ENCODE measurements at places on chromosomes 2 and 18.

- no peak for DNase-seq
These were observed 176.3 kb downstream of the AGPS start for GRCh38 chr2:177568893-177569292.

- no peak for DNase-seq
These were observed 52.6 kb upstream of the SMAD2 start for GRCh38 chr18:47983055-47983454.

DNA sequence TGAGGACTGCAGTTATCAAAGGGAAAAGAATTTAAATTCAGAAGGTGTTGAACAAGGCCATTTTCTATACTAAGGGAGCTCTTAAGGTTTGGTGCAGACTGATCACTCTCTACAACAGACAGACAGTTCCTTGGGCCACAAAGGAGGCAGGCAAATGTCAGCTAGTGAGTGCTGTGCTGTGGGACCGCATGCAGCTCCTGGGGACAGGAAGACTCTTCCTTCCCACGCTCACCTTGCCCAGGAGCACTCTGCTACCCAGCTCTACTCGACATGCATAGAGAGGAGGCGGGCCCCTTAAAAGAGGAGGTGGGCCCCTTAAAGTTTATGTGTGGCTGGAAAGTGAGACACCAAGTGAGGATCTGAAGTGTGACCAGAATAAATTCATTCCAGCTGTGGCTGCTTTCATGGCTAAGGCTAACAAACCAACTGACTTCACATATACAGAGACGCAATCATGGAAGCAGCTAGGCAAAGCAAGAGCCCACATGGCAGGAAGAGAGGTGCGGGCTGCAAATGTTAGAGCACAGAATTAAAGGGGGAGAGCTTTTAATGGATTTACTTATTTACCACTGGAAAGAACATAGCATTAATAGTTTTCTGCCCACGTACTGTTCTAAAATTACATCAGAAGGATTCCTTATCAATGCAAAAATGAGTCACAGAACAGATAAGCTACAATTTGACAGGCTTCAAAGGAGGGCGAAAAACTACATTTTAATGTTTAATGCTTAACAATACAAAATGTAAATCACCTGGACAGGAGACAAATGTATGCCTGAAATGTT lies 101.4 kb upstream of the RNU4ATAC start:
- no peak for DNase-seq

DNA sequence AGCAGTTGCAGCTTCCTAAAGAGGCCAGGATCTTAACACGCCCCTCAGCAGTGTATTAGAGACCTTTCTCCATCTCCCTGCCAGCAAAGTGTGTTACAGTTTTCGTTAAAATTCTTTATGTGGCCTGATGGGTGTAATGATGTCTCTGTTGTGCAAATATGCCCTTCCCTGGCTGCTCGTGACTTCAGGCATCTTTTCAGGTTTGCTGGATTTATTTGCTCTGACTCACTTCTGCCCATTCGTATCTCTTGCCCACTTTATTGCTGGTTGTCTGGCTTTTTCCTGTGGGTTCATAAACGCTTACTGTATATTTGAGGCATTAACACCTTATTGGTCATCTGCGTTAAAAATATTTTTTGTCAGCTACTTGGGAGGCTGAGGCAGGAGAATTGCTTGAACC lies 134.5 kb downstream of the ASB1 start:
- no peak for DNase-seq

DNA sequence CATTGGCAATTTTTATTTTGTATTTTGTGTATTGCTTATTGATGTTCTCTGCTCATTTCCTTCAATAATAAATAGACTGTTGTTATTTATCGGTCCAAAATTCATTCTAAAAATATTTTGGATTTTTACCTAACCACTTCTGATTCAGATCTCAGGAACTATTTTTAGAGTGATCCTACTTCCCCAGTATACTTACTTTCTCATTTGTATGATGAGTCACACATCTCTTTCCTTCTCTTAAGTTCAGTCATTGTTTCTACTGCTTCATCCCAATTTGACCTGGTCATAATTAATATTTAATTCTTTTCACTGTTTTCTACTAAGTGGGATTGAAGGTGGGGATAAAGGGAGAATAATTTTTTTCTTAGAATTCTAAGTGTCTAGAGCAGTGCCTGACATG lies 75.1 kb downstream of the AGPS start:
- no peak for DNase-seq

- DNase-seq, result no peak
These were observed 535.9 kb downstream of the TRIB2 start for GRCh38 chr2:13252615-13253014.

DNA sequence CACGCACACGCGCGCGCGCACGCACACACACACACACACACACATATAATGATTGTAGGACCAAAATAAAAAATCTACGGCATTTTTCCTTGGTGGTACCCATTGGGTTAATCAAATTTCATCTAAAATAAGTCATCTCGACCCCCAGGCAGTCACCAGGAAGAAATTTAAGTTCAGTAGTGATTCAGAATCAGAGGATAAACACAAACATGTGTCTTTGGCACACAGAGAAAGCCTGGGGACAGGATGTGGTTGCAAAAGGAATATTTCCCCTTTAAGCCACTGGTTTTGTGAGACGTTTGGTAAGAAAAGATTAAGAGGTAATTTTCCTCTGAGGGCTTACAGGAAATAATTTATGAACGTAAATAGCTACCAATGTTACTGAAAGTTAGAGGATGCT lies 171.6 kb upstream of the PIEZO2 start:
- no peak for DNase-seq

DNA sequence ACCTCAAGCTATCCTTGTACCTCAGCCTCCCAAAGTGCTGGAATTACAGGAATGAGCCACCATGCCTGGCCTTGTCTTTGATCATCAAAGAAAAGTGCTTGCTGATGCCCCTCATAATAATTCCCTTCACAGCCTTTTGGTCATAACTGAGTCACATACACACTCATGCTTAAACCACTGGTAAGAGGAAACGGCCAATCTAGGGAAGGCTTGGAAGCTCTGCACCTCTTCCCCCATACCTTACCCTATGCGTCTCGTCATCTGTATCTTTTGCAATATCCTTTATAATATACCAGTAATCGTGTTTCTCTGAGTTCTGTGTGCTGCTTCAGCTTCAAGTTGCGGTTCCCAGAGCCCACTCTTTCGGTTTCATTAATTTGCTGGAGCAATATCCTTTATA lies 4.8 kb upstream of the RNF138 start:
- no peak for DNase-seq

Measured in NCI-H2171 (cell line).